ENCODE measurements at places on chromosomes 11 and 22.

GRCh38 chr11:19290356-19290755 is 49.6 kb upstream of the E2F8 start:
- no peak for DNase-seq

- no peak for DNase-seq
Measured at GRCh38 chr11:59617876-59618275, 2.3 kb upstream of the OSBP start.

DNA sequence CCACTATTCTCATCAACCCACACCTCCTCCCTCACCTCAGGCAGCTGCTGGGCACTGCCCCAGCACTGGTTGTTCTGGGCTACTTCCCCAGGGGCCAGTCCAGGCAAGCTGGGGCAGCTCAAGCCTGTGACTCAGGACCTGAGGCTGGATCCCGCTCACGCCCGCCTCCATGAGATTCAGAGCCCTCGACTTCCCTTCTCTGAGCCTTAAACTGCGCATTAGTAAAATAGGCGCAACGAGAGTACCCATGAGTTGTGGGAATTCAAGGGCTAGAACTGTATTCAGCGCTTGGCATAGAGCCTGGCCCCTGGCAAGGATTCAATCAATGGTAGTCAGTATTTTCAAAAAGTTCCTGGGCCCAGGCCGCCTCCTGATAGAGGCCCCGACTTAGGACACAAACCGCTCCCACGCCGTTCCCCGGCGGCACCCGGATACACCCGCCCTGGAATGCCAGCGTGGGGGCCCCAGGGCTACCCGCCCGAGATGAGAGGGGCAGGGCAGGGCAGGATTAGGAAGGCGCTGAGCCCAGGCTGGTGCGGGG is 723 bp upstream of the CD82 start:
- DNase-seq = no peak

- no peak for DNase-seq
Measured at GRCh38 chr11:16738947-16739815, 734 bp downstream of the C11orf58 start.

GRCh38 chr11:27912916-27913315 is 195.0 kb downstream of the KIF18A start:
- no peak for DNase-seq

Data from HuH-7 (cell line).